ENCODE measurements at places on chromosomes 11 and 22.

GRCh38 chr11:911031-911889 is 650 bp upstream of the CHID1 start:
- H3K27me3 ChIP-seq, result no peaks in the 10 kb centered on the region
- peaks cover 15% of the 10 kb centered on the region for H3K4me1 ChIP-seq
- peak overlapping the region; percentile 95 for H3K4me3 ChIP-seq
- H3K27ac ChIP-seq, result peak overlapping the region; percentile 79
- H3K36me3 ChIP-seq, result peaks cover 2% of the 10 kb centered on the region
- DNase-seq, result no peak

DNA sequence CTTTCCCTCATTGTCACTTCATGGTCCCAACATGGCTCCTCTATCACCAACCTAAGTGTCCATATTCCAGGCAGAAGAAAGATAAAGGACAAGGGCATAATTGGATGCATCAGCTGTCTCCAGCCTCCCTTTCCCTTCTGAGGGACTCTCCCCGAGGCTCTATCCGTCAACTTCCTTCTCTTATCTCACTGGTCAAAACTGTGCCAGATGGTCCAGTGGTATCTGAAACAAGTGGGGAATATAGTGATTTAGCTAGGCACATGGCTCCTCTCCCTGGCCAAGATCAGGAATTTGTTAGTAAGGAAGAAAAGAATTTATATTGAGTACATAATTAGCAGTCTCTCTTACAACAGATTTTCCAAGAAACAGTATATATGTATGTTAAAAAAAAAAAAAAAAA is 12.6 kb upstream of the SPON1 start:
- DNase-seq, result no peak
- no peak overlapping the region for H3K4me3 ChIP-seq
- no peak overlapping the region for H3K27ac ChIP-seq
- H3K36me3 ChIP-seq, result no peaks in the 10 kb centered on the region
- peaks cover 9% of the 10 kb centered on the region for H3K4me1 ChIP-seq

DNA sequence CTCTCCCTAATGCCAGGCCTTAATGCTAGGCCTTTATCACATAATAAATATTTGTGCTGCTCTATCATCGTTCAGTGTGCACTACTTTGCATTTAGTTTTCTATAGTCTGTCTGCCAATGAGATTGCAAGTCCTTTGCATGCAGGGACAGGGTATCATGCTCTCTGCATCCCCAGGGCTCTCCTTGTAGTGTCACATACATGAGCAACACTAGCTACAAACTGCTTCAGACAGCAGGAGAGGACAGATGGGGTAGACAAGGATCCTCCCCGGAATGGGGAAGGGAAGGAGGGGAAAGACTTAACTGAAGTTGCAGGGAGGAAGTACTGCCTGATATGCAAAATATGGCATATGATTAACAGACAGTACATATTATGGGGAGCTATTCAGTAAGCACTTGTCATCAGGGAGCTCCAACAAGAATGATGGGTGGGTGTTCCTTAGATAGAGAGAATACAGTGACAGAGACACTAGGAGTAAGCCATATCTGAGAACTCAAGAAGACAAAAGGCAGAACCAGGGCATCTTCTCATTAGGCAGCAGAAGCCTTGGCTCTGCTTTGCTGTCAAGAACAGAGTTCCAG is 42.8 kb downstream of the ZNF202 start:
- H3K36me3 ChIP-seq, result no peaks in the 10 kb centered on the region
- H3K4me3 ChIP-seq, result no peak overlapping the region
- H3K4me1 ChIP-seq, result peaks cover 2% of the 10 kb centered on the region
- H3K27me3 ChIP-seq, result peaks cover 72% of the 10 kb centered on the region

- H3K4me3 ChIP-seq, result no peak overlapping the region
- H3K36me3 ChIP-seq, result no peaks in the 10 kb centered on the region
- DNase-seq, result no peak
- no peak overlapping the region for H3K27ac ChIP-seq
- peaks cover 29% of the 10 kb centered on the region for H3K27me3 ChIP-seq
- peaks cover 8% of the 10 kb centered on the region for H3K4me1 ChIP-seq
These were observed 3.3 kb upstream of the ABCG4 start for GRCh38 chr11:119145551-119145950.

DNA sequence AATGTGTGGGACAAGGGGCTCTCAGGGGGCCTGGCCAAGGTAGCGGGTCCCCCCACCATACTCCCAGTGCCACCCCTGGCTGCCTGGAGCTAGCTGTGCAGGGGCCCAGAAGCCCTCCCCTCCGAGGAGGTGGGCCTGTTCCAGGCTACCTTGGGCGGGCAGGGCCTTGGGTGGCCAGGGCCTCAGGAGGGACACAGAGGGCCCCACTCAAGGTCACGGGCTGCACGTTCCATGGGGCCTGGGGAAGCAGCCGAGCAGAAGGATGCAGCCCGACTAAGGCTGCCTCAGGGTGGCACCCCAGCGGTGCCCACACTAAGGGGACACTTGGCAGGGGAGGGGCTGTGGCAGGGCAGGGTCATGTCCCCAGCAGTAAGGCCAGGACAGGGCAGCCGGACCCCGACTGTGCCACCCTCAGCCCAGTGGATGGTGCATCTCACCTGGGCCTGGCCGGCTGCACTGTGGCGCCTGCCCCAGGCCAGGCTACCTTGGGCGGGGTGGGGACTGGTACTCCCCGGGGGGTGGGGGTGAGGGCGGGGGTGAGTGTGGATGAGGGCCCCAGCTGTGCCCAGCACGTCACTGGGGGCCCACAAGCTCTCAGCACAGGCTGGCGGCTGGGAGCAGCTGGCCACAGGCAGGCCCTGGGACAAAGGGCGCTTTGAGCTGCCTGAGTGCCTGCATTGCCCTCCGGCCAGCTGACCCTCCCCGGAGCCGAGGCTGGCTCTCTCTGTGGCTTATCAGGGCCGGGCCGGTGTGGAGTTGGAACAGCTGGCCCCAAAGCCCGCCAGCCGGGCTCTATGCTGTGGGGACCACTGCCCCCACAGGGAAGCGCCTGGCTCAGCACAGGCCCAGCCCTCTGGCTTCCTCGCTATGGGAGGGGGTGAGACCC is 117.1 kb downstream of the KCNQ1 start:
- no peak overlapping the region for H3K4me3 ChIP-seq
- DNase-seq, result no peak
- H3K27me3 ChIP-seq, result no peaks in the 10 kb centered on the region
- no peaks in the 10 kb centered on the region for H3K36me3 ChIP-seq

GRCh38 chr22:47111626-47112581 is 349.5 kb downstream of the TBC1D22A start:
- peaks cover 12% of the 10 kb centered on the region for H3K4me1 ChIP-seq
- no peak overlapping the region for H3K27ac ChIP-seq
- no peak overlapping the region for H3K4me3 ChIP-seq
- H3K27me3 ChIP-seq, result no peaks in the 10 kb centered on the region

DNA sequence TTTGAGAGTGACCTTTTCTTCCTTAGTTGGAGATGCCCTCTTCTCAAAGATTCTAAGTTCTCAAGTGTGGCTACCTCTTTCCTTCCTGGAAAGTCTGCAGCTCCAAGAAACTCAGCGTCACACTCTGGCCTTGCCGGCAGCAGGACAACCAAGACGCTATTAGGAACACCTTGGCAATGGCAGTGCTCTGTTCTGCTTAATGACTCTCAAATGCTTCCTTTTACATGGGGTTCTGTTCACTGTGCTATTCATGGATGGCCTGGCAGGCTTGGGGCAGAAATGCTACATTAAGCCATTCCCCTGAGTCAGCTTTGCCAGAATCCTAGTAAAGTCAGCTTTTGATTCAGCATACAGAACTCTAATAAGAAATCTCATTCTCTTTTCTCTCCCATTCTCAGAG is 25.9 kb downstream of the LARGE2 start:
- H3K4me3 ChIP-seq, result no peak overlapping the region
- H3K27ac ChIP-seq, result no peak overlapping the region
- no peak for DNase-seq
- H3K36me3 ChIP-seq, result peaks cover 14% of the 10 kb centered on the region
- H3K4me1 ChIP-seq, result peaks cover 5% of the 10 kb centered on the region

DNA sequence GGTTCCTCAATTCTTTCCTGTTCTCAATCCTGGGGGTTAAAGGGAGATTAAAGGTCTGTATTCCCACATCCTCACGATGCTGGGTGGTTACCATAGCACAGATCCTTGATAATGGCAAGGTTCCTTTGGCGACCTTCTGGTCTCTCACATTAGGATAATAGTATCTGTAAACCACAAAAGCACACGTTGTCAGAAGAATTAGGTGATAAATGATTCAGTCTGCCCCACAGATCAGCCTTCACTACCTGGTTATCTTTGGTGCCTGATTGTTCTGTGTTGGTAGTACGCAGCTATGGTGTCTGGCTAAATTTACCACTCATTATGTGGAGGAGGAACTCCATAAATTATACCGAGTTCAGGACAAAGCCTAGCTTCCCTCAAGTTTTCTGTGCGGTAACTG is 78.4 kb downstream of the C2CD3 start:
- peaks cover 3% of the 10 kb centered on the region for H3K4me1 ChIP-seq
- H3K4me3 ChIP-seq, result no peak overlapping the region
- H3K36me3 ChIP-seq, result no peaks in the 10 kb centered on the region
- no peak overlapping the region for H3K27ac ChIP-seq
- no peaks in the 10 kb centered on the region for H3K27me3 ChIP-seq
